Fibroblast of skin of abdomen (primary cell): ENCODE measurements at places on chromosomes 12 and 14.

DNA sequence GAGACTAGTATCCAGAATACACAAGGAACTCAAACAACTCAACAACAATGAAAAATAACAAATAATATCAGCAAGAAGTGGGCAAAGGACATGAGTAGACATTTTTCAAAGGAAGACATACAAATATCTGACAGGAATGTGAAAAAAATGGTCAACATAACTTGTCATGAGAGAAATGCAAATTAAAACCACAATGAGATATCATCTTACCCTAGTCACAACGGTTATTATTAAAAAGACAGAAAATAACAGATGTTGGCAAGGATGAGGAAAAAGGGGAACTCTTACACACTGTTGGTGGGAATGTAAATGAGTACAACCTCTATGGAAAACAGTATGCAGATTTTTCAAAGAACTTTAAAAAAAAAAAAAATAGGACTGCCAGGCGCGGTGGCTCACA, 20.4 kb downstream of the VWF start:
- DNase-seq: peak; percentile 38

GRCh38 chr12:29088611-29089219, 60.4 kb upstream of the FAR2 start:
- no peak for DNase-seq

DNA sequence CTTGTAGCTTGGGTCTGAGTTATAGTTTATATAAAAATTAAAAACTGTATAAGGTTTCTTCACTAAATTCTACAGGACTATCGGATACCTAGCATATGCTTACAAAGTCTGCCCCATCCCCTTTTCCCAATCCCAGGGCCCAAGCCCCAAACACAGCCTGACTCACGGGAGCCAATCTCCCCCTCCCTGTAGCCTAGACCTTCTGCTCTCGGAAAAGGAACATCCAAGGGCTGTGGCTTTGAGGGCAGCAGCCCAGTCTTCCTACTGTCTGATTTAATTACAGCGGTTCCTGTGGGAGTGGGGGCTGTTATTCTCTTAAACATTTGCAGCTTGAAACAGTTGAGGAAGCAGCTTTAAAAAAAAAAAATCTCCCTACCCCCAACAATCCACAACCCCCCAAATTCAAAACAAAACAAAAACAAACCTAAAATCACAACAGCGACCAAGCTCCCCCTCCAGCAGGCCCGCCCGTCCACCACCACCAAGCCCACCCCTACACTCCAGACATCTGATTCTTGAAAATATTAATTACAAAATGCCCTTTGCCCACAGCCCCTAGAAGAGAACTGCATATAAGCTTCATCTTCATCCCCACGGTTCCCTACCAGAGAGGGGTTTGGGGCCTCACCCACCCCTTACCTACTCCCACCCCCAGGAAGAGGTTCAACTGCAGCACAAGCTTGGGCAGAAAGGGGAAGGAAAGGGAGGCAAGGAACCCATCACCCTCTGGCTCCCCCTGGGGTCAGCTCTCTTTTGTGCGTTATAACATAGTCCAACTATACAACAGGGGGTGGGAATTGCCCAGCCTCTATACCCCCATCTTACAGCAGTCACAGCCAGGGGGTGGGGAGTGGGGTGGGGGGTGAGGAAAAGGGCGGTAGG, 1.1 kb upstream of the PRKAG1 start:
- DNase-seq: peak; percentile 61

GRCh38 chr12:87866578-87867292, 162.5 kb downstream of the C12orf50 start:
- peak; percentile 36 for DNase-seq

- DNase-seq: no peak
Measured at GRCh38 chr12:122937622-122938091, 28.6 kb downstream of the ABCB9 start.

DNA sequence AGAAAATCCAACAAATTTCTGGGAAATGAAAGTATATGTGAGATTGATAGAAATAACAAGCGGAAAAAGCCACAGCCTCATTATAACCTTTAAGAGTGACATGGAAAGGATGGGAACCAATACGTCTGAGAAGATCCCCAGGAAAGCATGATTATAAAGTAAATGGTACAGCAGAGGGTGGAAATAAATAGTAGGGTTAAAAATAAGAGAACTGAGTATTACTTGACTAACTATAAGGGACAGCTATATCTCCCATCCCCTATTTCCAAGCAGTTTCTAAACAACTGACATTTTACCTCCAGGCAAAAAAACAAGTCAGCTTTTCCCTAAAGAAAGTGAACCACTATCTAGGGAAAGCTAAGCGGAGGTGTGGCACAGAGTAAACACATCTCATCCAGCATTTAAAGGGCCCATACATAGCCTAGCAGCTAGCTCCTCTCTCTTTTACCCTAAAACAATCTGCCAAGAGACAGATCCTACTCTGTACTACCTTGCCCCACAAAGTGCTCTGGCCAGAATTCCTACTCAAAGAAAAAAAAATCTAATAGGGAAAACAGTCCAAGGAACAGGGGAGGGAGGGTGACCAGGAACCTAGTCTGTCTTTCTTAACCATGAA, 11.2 kb downstream of the OSBPL8 start:
- no peak for DNase-seq

DNA sequence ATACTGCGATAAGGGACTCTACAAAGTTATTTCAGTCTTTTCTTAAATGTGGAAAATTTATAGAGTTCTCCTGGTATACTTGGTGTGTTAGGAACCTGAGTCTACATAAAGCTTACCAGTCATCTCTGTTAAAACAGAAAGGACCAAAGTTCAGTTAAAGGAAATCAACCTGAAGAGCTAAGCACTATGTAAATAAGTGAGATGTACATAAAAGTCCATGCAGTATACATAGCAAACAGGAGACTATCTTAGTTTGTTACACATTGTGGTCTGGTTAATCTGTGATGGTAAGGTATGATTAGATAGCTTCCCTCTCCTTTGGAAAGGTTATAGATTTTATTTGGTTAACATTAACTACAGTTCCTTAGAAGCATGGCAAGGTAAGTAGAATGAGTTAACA, 75.9 kb downstream of the ATP2B1 start:
- DNase-seq: no peak

DNA sequence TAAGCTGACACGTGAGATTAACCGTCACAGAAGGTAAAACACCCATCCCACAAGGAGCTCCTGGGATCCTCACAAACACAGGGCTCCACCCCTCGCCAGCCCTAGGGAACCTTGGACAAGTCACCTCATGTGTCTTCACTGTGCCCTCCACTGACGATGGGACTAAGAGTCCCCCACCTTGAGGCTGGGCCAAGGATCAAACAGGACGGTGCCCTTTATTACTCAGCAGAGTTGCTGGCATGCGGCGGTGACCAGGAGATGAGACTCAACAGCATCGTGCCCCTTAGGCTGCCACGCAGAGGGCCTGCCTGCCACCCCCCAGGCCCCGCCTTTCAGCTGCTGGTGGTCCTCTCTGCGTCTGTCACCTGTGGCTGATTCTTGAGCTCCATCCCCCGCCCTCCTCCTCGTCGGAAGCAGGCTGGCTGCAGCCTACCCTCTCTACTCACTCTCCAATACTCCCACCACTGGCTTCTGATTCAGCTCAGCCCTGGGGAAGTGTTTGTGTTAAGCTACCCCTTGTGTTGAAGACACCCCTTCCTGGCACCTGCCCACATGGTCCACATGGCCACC, 105.2 kb downstream of the DICER1 start:
- no peak for DNase-seq

DNA sequence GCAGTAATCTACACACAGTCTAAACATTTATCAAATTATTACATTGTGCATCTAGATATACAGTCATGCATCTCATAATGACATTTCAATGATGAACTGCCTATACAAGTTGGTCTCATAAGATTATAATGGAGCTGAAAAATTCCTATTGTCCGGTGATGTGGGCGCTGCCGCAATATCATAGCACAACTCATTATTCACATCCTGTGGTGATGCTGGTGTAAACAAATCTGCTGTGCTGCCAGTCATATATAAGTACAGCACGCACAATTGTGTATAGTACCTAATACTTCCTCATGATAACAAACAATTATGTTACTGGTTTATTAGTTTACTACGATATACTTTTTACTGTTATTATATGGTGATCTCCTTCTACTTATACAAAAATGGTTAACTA, 768.8 kb upstream of the NOVA1 start:
- DNase-seq: no peak

GRCh38 chr12:80222261-80222660, 122.9 kb downstream of the OTOGL start:
- DNase-seq: no peak
